GM23338 (cell line): ENCODE measurements at places on chromosomes 4 and X. TPM values are rescaled to one million over a fixed set of nuclear protein-coding genes. Genes with fewer than 3 reads are reported as not detected.

DNA sequence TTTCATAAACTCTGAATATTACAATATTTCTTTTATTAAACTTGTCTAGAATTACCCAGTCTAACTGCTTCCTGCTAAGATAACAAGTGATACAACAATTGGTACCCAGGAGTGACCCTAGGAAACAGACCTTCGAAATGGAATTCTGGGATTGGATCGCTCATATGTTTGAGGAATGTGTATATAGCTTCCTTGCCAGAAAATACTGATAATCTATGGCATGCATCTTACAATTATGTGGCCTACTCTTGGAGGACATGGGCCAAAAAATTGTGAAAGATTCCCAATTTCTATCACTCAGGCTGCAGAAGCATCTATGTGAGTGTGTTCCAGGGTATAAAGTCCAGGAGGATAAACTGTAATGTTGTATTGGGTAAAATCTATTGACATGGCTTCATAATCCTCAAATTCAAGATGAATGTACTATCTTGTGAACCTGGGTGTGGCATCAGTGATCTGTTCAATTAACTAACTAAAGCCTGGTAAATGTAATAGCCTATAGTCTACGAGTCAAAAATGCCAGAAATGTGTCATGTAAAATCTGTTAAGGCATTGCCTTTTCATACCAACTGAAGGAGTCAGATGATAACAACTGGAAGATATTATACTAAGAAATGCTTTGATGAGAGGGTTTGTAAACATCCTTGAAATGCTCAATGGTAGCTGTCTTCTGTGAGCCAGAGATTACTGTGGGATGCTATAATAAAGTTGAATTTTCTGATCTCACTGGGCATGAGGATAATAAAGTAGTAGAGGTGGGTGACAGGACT lies 1499.3 kb downstream of the PCDH7 start:
- no peak for DNase-seq

DNA sequence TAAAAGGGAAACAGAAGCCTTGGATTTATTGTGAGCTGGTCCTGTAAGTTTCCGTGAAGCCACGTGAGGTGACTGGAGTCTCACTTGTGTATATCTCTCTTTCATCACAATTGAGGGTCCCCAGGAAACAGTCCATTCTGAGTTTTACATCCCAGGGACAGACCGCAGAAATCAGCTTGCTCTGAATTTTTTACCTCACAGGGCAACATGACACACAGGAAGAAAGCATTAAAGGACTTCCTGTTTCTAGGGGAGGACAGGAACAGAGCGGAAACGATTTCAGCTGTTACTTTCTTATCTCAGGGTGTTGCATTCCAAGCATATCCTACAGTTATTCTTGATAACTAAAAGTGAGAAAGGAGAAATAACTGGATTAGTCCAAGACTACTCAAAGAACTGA lies 553.5 kb downstream of the TRAM1L1 start:
- peak; percentile 18 for DNase-seq

- no peak for DNase-seq
Observed at GRCh38 chr4:140208921-140209320, 54.9 kb upstream of the MAML3 start.

The PAGE1 gene
- not detected in 2 replicates for total RNA-seq
